Coronary artery (tissue), 2 donors: ENCODE measurements at places on chromosomes 16 and 17.

DNA sequence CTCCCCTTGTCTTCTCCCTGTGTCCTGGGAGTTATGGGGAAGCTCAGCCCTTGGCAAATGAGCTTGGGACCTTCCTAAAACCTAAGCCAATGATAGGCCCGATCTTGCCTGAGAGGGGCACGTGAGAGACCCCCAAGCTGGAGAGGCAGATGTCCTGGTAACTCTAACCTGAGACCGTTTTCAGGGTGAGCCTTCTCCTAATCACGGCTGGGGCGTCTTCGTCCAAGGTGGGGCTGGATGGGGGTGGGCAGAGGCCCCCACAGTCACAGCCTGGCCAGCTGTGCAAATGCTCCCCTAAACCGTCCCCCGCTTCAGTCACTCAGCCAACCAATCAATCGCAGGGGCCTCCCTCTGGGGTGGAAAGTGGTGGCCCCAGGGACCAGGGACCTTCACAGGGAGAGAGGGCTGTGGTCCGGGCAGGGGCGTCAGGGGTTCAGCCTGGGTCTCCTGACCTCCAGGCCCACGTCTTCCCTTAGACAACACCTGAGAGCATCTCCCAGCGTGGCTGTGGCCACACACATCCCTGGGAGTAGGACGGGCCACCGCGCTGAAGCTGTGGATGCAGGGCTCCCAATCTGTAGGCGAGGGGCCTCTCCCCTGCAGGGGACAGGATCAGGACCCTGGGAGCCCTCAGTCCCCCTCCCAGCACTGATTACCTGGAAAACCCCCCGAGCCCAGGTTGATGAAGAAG lies 30.6 kb downstream of the ACTG1 start:
- DNase-seq = no peak

GRCh38 chr16:84496991-84497390 lies 7.5 kb downstream of the MEAK7 start:
- DNase-seq = no peak

- no peak for DNase-seq
These were observed 106.0 kb downstream of the SDR42E1 start for GRCh38 chr16:81905277-81905676.

GRCh38 chr17:76491271-76492122 lies 9.7 kb downstream of the RHBDF2 start:
- DNase-seq = no peak

DNA sequence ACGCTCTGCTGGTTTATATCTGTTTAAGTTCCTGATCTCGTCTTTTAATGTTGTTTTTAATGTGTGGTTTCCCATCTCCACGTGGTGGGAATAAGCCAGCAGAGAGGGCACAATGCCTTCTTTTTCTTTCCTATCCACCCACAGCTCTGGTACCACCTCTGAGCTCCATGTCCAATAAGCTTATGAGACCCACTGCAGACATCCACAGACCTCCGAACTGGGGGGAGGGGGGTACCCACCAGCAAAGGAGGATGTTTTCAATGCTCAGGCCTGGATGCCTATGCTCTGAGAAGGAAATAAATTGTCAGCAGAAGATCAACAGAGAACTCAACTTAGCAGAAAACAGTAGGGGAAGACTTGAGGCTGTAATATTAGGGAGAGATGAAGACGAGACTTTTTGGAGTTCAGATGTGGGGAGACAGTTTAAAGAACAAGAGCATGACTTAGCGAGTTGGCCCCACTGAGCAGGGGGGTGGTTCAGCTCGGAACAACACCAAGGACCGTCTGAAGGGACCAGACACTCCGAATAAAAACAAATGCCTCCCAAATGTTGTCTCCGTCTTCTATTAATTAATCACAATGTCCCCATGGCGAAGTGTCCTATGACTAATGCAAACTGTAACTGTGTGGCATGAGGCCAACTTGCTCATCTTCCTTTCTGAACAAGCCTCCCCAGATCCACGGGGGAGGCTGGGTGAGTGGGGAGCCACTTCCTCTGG lies 62.7 kb downstream of the GAS7 start:
- DNase-seq = no peak
